ENCODE measurements at places on chromosomes 7 and 10. TPM values are rescaled to one million over a fixed set of nuclear protein-coding genes. Genes with fewer than 3 reads are reported as not detected.
A peak's percentile ranks its signal among the peaks of the same experiment; 100 is the strongest.

FGFBP3 gene
- total RNA-seq: 10.2 TPM

MSS51 gene
- 6.2 TPM for total RNA-seq

DNA sequence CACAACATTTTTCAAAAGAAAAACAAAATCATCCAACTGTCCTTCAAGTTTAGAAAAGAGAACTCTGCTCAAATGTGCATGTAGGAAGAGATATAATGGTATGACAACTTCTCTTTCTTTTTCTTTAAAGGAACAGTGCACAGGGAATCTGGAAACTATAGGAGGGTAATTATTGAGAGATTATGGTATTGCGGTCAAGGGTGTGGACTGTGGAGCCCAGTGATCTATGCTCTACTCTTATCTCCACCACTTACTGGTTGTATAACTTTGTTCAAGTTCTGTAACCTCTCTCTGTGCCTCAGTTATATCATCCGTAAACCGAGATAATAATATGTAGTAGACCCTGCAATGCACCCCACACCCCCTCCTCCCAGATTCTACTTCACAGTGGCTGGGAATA, 69.8 kb upstream of the PCGF5 start:
- DNase-seq: no peak
- no peaks in the 10 kb centered on the region for H3K4me1 ChIP-seq
- no peak overlapping the region for H3K27ac ChIP-seq
- H3K4me3 ChIP-seq: no peak overlapping the region

DNA sequence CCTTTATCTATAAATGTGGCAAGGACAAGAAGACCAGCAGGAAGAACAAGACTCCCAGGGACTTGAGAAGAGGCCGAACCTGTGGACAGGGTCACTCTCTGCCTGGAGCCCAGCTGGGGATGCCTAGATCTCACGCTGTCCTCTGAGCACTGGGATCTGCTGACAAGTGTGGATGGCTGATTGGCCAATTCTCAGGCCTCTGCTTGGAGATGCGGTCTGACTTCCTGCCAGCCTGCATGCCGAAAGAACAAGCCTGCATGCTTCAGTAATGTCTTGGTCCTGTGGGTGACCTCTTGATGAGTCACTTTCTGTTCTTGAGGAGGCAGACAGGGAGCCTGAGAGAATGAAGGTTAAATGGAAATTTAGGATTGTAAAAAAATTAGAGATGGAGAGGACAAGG, 84.7 kb downstream of the TMEM178B start:
- no peak for DNase-seq
- H3K36me3 ChIP-seq: no peaks in the 10 kb centered on the region
- H3K4me3 ChIP-seq: no peak overlapping the region
- H3K27ac ChIP-seq: no peak overlapping the region
- H3K27me3 ChIP-seq: peaks cover 3% of the 10 kb centered on the region

DNA sequence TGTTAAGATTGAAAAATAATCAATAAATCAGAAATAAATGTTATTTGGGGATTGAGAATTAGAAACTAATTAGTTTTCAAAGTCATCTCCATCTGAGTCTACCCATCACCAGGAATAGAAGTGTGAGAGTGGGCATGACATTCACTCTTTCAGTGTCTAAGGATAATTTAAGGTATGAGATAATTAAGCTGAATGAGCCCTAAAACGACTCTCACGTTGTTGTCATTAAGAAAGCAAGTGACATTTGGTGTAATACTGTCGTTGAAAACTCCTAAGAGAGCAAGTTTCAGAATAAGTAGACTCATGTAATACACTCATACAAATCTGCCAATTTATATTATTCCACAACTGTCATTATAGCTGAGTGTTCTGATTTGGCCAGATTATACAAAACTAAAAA, 7.1 kb downstream of the AGMO start:
- H3K4me3 ChIP-seq: no peak overlapping the region
- no peak overlapping the region for H3K27ac ChIP-seq
- H3K27me3 ChIP-seq: no peaks in the 10 kb centered on the region
- no peaks in the 10 kb centered on the region for H3K4me1 ChIP-seq
- DNase-seq: no peak

DNA sequence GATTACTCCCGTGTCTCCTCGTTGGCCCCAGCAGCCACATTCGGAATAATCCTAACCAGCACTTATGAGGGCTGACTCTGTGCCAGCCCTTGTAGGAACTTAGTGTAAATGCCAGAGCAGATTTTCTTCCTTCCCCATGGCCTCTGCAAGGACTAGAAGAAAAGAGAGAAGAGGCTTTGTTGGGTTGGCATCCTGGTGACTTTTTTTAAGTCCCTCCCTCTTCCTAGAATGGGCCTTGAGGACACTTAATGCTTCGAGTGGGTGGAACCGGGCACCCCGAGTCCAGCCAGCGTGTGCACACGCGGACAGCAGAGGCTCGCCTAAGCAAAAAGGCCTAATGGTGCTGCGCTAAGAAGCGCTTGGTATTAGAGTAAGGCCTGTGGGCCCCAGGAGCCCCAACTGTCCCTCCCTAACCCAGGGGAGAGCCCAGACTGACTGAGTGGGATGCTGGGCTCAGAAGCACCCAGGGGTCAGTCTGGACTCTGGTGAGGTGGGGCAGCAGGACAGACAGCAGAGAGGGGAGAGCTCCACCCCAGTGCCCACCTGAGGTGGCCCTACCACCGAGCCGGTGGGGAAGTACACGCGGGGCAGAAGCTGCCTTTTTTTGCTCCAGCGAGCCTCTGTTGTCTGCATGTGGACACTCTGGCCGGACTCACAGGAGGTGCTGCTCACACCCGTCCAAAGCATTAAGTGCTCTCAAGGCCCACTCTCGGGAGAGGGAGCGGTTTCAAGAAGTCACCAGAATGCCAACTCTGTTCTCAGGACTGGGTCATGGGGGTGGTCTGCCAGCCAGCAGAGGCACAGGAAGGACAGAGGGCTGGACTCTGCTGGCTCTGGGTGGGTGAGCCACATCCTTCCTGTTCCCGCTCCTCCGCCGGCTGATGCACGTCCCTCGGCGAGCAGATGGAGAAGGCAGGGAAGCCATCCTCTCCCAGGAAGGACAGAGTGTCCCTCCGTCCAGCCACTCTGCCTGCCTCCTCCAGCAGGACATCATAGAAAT, 12.5 kb downstream of the ITPRIP start:
- peak overlapping the region; percentile 100 for H3K27ac ChIP-seq
- H3K4me3 ChIP-seq: peak overlapping the region; percentile 38

DNA sequence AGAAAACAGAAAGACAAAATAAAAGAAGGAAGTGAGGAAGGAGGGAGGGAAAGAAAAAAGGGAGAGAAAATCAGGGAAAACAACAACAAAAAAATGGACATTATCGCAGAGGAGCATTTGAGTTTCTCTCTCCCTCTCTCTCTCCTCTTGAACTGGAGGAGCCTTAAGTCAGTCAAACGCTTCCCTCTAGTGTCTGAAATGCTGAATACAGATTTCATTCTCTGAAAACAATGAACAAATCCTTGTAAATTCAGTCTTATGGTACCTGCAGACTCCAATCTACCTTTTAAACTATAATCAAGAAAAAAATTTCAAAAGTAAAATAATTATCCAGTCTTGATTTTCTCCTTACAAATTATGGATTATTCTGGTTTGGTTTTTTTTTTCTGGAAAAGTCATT, 89.2 kb upstream of the PFKP start:
- no peak overlapping the region for H3K4me3 ChIP-seq
- H3K36me3 ChIP-seq: no peaks in the 10 kb centered on the region
- H3K4me1 ChIP-seq: no peaks in the 10 kb centered on the region
- peak; percentile 9 for DNase-seq
- peak overlapping the region; percentile 13 for H3K27ac ChIP-seq

- H3K36me3 ChIP-seq: no peaks in the 10 kb centered on the region
- H3K4me3 ChIP-seq: no peak overlapping the region
- peaks cover 5% of the 10 kb centered on the region for H3K27me3 ChIP-seq
- no peak for DNase-seq
- no peaks in the 10 kb centered on the region for H3K4me1 ChIP-seq
Observed at GRCh38 chr10:80751940-80752339, 214.2 kb downstream of the SH2D4B start.

DNA sequence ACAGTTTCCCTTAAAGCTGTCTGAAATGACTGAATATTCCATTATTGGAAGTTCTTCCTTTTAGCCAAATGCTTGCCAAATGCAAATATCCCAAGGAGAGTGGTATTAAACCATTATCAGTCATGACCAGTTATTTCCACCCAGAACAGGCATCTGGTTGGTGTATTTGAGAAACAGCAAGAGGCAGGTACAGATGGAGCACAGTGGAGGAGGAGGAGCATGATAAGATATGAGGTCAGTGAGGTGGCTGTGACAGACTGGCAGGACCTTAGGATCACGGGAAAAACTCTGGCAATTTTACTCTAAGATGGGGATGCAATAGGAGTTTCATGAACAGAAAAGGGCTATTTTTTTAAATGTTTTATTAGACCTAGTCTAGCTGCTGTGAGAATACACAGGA, 6.4 kb downstream of the HEPACAM2 start:
- no peak for DNase-seq
- H3K36me3 ChIP-seq: no peaks in the 10 kb centered on the region
- H3K27ac ChIP-seq: no peak overlapping the region
- no peak overlapping the region for H3K4me3 ChIP-seq
- peaks cover 19% of the 10 kb centered on the region for H3K27me3 ChIP-seq
